ENCODE measurements at places on chromosomes 3 and 15. TPM values are rescaled to one million over a fixed set of nuclear protein-coding genes. Genes with fewer than 3 reads are reported as not detected.

DNA sequence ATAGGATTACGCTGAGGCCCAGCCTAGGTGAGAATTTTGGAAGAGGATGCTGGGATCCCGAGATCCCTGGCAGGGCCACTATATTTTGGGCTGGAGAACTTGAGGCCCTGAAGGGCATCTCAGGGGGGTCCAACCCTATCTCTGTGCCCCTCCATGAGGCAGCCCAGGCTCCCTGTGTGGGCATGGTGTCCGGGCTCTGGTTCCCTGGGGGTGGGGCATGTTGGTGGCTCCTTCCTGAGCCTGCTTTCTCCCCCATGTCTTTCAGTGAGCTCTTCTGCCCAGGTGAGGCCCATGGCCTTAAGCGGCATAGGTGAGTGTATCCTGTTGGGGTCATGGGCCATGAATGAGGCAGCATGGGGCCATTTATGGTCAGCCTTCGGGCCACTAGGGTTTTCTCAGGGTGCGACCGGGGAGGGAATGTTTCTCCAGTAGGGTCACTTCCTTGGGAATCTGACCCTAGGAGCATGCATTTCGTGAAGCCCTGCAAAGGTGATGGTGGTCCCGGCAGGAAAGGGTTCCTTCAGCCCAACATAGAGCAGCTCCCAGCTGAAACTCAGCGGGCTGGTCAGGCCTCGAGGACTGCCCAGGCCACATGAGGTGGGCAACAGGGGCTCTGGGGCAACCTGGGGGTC is 191.3 kb downstream of the UBE3A start:
- DNase-seq, result no peak

GRCh38 chr3:193773266-193774220 is 180.5 kb downstream of the OPA1 start:
- no peak for DNase-seq

- no peak for DNase-seq
Observed at GRCh38 chr15:66795851-66796250, 93.8 kb downstream of the SMAD6 start.

The SATB1 gene
- total RNA-seq, result 25.2 TPM

GRCh38 chr15:92104072-92104471 is 250.6 kb downstream of the SLCO3A1 start:
- no peak for DNase-seq

DNA sequence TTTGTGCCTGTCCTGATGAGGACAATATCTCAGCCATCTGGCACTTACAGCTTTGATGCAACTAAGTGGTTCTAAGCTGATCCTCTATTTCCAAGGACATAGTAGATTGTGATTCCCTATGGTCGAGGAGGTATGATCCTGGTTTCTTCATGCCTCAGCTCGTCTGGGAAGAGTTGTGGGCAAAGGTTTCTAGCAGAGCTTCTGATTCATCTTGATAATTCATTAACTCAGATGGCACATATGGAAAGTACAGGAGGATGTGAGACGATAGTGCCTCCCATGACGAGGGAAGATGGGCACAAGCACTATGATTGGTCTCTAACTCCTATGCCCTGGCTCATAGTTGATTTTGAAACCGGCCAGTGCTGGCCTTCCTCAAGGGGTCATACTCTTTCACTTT is 334.2 kb upstream of the SEMA6D start:
- no peak for DNase-seq

DNA sequence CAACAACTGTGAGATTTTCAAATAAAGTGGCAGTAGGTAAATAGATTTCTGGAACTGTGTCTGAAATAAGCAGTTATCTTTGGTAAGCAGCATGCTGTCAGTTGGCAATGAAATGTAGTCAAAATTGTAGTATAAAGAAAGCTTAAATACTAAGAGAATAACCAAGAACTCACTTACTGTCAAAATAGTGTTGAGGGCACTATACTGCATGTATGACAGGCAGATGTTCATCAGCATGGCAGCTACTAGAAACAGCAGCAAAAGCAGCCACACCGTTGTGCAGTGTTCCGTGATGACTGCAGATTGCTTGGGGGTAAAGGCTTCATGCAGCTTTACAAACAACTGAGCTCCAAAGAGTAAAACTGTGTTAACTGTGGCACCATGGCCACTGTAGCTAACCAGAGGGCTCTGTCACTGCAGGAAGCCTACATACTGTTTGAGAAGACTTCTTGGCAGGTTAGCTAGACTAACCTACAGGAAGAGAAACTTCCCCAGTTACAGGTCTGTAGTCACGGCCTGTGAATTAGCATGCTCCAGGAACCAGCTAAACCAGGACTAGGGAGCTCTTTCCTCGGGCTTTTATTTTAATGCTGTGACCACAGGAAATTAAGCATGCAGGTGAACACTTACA is 459.7 kb downstream of the TBL1XR1 start:
- DNase-seq, result no peak

DNA sequence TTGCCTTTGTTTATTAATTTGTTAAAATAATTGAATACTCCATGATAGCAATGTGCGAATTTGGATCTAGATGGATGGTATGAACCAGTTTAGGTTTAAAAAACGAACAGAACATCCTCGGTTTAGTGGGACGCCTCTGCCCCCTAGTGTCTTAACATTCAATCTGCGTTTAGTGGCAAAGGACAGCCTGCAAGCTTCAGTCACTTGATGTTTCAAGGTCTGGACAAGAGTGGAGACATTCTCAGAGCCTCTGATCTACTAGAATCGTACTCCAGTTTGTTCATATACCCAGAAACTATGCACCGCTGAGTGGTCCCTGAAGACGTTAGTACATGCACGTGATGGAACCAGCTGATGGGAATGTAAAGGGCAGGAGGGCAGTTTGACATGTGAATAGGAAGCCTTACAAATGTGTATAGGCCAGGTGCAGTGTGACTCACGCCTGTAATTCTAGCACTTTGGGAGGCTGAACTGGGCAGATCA is 17.8 kb upstream of the ATP13A4 start:
- peak; percentile 51 for DNase-seq

DNA sequence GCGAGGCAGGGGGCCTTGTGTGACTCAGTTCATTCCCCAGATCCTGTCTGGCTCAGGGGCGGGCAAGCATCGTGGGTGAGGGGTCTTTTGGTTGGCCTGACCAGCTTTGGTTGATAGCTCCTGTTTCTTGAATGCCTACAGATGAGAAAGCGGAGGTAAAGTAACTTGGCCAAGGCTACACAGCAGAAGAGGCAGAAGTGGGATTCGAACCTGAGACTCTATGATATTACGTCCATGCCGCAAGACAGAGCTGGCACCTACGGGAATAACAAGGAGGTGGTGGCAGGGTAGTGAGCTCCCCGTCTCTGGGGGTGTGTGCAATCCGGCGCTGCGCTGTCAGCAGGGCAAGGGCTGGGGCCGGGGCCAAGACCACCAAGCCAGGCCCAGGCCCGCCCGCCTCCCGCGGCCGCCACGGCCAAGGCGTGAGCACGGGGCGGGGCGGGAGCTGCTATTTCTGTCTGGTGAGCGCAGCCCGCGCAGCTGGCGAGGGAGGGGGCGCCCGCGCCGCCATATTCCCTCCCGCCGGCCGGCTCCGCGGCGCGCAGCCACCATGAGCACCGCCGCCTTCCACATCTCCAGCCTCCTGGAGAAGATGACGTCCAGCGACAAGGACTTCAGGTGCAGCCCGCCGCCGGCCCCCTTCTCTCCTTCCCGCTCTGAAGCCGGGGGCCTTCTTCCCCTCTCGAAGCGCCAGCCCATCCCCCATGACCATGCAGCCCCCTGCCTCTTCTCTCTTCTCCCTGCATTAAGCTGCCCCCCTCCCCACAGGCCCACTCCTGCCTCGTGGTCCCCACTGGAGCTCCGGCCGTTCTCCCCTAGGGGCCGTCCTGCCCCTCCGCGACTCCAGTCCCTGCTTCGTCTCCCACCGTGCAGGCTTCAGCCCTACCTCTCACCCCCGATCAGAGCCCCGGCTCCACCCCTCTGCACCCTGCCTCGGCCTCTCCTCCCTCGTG is at the start of gene CAND2:
Gene CAND2, plus strand, starts transcription at position 510 of the 953 bp plus-strand sequence. Its CDS starts 41 bp downstream, at position 551.
- no peak for DNase-seq

GRCh38 chr3:117700573-117701360 is 991.2 kb downstream of the TUSC7 start:
- no peak for DNase-seq

The TMEM108 gene
- total RNA-seq, result 0.23 TPM

DNA sequence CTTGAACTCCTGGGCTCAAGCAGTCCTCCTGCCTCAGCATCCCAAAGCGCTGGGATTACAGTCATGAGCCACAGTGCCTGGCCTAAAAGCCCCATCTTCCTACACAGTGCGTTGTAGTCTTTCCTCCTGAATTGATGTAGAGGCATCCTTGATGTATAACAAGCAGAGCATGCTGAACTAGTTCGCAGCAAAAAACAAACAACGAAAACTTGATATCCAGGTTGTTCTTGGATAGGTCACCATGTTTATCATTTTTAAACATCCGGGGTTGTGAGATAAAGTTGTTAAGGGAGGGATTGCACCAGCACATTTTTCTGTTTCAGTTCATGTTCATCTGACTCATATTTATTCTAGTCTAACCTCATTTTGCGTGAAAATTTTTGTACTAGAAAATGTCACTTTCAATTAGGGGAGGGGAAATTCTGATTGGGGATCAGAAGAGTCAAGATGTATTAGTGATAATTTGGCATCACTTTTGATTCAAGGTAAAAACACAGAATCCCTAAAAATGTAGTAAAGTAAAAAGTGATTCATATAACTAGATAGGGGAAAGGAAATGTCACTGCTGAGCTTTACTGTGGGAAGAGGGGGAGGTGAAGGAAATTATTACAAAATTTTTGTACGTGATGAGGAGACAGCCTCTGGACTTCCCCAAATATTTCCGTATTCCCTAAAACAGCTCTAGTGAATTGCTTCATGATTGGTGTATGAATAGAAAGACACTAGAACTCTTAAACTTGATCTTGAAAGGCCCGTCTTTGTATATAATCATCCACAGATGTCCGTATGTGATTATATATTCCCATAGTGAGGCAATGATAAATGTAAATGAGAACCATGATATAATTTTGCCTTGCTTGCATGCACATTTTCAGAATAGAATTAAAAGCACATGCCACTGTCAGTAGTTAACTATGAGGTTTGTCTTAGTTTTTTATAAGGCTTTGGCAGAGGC is 22.9 kb downstream of the RAB8B start:
- DNase-seq, result no peak

DNA sequence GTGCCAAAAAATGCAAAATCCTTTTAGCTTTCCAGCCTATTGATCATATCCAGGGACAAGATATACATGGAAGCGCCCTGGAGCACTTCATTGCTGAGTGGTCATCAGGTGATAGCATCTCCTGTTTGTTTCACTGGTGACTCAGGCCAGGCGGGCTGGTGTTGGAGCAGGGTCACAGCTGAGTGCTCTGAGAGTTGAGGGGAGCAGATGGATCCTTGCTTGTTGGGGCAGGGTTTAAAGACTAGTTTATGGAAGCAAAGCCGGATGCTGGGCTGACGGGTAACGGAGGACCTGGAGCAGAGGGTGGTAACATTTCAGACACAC is 405.0 kb upstream of the TPM1 start:
- no peak for DNase-seq

All from pancreas (tissue), 10 donors.